ENCODE measurements at places on chromosomes 3 and 15.

DNA sequence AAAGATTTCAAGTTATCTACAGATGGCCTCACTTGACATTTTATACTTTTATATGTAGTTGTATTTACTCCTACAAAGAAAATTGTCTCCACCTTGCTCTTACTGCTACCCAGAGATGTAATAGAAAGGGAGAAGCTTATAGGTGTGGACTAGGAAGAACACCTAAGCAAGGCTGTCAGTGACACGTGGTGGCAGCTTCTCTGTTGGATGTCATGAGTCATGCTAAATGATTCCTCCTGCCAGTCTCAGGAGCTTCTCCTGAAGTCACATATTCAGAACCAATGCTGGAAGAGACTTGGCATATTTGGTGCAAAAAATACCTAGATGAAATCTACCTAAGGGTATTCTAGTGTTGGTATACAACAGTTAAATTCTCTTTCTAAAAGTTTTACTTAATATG is 184.7 kb downstream of the LRRC3B start:
- no peak for DNase-seq

DNA sequence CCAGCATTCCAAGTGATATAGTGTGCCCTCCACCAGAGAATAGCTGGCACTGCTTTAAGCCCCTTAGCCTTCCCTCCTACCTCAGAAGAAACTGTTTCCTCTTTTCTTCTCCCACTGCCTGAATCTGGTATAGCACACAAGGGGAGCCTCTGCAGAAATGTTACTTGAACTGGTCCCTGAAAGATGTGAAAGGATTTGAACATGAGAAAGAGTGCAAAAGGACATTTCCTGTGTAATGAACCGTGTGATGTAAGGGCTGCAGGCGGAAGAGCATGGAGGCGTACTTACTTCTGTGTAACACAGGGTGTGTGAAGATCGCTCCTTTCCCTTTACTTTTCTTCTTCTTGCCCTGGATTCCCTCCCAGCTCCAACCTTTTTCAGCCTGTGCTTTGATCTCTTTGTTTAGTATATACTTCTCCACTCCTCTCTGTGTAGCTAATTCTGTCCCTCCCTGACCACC is 8.4 kb downstream of the TMOD3 start:
- no peak for DNase-seq

DNA sequence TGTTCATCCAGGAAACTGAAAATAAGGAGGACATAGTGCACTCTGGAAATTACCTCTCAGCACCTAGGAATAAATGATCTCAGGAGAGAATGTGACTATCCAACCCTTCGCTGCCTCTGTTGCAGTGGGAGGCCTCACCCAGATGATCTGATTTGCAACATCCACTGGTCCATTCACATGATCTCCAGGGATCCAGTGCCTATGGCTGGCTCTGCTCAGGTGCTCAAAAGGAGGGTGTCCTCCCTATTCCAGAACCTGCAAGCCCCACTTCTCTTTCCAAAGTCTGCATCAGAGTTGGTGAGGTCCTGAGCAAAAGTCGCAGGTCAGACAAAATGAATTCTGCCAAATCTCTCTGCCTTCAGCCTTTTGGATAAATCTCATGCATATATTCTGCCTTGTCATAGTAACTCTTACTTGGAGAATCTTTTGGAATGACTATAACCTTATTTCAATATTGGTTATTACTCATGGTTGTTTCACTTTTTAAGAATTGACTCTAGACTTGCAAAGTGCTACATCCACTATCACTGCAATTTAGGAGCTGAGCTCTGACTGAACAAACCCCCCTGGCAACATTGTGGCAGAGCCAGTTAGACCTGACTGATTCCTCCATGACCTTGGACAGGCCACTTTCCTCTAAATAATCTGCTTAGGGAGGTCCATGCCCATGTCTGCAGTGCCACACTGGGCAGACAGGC is 295.1 kb downstream of the EPHB1 start:
- no peak for DNase-seq

DNA sequence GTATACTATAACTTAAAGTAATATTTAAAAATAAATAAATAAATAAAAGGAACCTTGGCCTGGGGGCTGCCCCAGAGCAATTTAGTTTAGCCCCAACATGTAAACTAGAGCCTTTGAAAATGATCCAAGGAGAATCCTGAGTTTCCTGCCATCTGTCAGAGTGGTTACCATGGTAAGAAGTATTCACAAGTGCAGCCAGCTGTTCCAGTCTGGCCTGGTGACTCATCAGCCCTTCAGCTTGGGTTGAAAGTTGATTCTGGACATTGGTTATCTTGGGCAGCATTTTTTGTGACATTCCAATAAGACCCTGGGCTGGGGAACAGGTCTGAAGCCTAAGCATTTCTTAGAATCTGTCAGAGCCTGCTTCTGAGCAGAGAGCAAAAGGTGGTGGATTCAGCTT is 72.7 kb upstream of the LRTM1 start:
- DNase-seq, result no peak

DNA sequence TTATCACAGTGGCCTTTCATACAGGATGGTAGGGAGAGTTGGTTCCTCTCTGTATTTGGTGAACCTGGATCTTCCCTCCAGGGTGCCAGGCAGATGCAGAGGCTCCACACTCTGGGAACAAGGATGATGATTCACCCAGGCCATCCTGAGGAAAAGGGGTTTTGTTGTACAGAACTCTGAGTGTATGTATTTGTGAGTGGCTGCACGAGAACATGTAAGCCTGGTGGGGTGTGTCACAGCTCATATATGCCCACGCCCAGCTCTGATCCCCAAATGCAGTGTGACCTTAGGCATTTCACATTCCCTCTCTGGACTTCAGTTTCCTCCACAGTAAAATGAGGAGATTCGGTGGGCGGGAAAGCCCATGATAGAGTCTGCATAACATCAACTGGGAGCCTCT is 11.6 kb upstream of the CILP start:
- no peak for DNase-seq

DNA sequence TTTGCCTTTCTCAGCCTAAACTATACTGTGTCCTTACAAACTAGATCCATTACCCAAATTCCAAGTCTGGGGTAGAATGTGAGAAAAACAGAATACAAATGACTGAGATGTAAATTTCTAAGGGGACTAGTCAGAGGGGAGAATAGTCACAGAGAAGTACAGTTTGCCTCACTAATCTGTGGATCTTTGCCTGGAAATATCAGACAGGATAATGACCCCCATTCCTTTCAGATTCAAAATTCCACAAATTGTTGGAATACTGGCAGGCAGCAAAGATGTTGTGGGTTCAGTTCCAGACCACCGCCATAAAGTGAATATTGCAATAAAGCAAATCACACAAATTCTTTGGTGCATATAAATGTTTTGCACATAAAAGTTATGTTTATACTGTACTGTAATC is 762.8 kb upstream of the NR2F2 start:
- no peak for DNase-seq

DNA sequence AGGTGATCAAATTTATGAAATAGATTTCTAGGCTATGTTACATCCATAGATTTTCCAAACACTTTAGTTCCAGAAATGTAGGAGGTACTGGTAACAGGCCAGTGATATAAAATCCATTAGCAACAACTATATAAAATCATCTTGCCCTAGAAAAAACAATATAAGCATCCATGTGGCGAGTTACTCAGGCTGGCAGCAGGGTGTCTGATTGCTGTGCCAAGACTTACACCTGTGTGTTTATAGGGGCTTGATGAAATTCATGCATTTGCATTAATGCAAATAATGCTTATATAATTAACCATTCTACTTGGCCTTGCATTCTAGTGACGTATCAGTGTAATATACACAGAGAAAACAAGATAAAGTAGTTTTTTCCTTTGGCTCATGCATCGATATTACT is 153.4 kb downstream of the PLCL2 start:
- no peak for DNase-seq

- DNase-seq, result no peak
Observed at GRCh38 chr15:63296195-63296594, 18.8 kb downstream of the APH1B start.

GRCh38 chr3:37606472-37606871 is 255.2 kb upstream of the CTDSPL start:
- no peak for DNase-seq

GRCh38 chr15:70710714-70711113 is 52.6 kb downstream of the UACA start:
- no peak for DNase-seq

DNA sequence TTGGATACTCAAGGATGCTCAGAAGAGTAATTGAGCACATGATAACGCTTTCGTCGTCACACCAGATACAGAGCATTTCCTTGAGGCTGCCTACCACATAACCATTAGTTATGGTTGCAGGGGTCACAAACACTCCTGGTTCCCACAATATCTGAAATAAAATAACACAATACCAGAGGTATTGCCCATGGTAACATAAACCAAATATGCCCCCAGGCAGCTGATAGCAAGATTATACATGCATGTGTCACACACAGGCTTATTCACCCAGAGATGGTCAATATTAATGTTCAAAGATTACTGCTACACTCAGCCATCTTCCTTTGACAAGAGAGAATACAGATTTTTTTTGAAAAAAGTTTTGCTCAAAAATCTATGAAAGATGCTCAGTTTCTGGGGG is 7.3 kb downstream of the RPL39L start:
- no peak for DNase-seq

GRCh38 chr3:128867200-128868125 is 12.0 kb upstream of the ACAD9 start:
- no peak for DNase-seq

All from NCI-H187 treated with DMSO at 0.1 percent for 48 hours (cell line).